ENCODE measurements at places on chromosomes 3 and 15.

DNA sequence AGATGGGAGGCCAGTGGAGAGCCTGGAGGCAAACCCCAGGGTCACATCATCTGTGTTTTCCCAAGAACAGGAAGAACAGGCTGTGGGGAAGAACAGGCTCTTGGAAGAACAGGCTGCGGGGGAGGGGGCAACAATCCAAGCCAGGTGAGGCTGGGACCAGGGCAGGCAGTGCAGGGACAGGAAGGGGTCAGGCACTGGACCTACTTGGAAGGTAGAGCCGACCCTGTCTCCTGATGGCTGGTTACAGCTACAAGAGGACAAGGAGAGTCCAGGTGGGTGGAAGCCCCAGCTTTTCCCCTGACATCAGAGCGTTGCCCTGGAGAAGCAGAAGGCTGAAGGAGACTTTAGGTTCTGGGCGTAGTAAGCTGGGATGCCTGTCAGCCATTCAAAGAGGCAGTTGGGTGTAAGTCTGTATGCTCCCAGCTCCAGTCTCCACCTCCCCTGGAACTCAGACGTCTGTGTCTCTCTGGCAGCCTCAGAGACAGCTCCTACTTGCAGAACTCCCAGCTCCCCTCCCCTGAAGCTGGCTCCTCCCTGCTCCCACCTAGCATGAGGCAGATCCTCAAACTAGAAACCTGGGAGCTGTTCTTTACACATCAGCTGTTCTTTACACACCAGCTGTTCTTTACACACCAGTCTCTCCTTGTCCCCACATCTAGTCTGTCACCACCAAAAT is 130.9 kb downstream of the DNAJB8 start:
- no peak for DNase-seq

DNA sequence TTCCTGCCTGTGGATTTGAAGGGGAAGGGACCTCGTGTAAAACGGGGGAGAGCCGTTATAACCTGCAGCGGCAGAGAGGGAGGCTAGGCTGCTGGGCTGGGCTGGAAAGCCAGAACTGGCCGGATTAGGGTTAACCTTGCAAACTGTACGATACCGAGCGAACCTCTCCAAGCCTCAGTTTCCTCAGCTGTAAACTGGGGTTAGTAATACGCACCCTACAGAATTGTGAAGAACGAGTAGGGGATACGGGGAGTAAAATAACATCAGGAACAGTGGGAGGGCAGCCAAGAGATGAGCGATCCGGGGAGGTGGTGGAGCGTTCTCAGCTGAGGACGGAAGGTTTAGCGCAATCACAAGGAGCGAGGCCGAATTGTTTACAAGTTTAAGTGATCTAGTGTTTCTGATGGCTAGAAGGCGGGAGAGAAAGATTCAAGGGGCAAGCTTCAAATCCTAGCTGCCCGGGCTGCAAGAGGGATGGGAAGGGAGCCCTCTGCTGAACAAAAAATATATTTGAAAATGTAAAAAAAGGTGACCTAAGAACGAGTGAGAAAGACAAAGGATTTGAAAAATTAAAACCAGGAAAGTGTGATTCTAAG is 768 bp upstream of the SEMA5B start:
- no peak for DNase-seq

- no peak for DNase-seq
Observed at GRCh38 chr3:55963601-55964000, 476.5 kb upstream of the WNT5A start.

DNA sequence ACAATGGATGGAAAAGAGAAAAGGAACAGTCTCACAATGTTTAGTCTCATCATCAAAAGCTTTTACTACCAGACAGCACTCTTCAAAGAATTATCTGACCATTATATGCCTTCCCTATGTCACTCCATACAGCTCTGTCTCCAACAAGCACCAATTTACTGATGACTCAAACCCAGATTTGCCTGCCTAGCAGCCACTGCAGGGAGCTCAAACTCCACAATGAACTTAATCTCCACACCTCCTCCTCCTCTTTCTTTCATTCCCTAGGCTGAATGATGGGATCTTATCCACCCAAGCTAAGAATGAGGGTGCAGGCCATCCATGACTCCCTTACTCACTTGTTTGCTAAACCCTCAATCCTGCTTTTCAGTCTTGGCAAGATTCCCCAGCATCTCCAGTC is 45.5 kb downstream of the NBEAL2 start:
- DNase-seq = no peak

DNA sequence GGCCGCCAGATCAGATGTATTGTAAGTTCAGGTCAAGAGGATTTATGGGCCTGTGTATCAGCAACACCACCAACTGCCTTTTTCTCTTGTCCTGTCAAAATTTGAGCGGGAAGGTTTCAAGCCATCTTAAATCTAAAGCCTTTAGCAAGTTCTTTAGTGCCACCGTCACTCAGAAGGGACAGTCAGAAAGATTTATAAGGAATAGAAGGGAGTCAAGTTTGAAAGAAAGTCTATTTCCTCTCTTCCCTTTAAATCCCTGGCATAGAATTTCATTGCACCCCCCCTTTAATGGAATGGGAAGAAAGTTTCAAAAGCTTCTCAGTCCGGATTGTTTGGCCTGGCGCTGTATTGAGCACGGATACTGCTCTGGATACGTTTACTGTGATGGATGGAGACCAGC is 359.4 kb downstream of the FEZF2 start:
- DNase-seq = no peak

DNA sequence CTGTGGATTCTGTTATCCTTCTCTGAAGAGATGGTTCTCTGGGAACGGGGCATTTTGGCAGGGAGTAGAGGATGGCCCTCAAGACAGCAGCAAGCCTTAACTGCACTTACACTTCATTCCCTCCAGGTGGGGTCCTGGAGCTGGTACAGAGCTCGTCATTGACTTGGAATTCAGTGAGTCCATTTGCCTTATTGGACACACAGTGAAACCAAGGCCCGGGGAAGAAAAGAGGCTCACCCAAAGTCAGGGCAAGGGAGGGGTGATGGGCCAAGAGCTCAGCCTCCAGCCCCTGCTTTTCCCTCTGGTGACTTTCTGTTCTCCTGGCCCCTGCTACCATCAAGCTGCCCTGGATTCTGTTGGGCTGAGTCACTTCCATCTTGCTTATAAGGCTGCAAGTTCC is 125.6 kb downstream of the ETFA start:
- no peak for DNase-seq

DNA sequence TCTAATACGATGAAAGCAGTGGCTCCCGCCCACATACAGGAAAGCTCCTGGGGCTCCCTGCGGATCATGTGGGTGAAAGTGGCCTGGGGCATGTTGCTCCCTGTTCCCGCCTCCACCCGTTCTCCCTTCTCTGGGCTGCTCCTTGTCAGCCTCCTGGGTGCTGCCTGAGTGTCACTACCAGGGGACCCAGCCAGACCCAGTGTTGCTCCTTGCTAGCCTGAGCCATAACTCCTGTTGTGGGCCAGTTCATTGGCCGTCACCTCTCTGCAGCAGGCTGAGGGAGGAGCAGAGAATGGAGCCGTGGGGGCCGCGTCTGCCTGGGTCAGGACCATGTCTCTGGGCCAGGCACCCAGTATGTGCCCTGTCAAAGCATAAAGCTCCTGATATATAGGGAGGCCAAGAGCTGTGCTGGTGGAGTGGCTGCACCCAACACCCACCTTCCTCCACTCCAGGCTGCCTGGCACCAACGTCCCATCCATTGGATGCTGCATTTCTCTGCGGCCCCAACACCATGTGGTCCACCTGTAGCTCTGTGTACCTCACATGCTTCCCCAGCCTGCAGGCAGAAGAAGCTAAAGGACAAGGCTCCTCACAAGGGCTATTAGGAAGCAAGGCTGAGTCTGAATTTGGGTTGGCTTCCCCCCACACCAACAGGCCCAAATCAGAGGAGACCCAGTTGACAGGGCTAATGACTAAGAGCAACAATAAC is 40.5 kb downstream of the KLF13 start:
- no peak for DNase-seq

- no peak for DNase-seq
Observed at GRCh38 chr3:42804831-42805132, 492 bp upstream of the HIGD1A start.

DNA sequence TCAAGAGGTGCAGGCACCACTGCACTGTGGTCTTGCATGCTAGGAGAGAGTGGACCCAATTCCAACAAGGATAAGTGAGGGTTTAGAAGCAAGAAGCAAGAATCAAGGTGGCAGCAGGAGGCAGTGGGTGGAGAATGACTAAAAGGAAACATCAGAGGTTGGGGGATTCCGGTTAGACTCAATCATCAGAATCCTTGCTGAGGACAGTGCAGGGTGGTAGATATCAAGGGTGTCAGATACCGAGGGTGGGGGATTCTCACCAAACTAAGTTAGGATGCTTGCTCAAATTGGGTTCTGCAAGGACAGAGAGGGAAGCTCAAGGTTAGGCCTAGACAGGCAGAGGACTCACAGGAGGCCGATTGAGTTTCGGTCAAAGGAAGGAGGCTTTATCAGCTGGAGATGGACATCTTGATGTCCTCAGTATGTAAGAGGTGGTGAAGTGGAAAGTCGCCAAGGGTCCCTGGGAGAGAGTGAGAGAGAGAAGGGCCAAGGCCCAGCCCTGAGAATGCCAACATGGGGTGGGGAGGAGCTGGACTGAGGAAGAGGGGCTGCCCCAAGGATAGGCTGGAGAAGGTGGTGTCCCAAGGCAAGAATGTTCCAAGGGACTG is 102.2 kb downstream of the ARNT2 start:
- no peak for DNase-seq

GRCh38 chr15:69848551-69849231 is 249.0 kb downstream of the TLE3 start:
- no peak for DNase-seq

GRCh38 chr3:52302426-52303145 is 13.5 kb upstream of the DNAH1 start:
- DNase-seq = no peak
